ENCODE measurements at places on chromosomes 4 and X.

DNA sequence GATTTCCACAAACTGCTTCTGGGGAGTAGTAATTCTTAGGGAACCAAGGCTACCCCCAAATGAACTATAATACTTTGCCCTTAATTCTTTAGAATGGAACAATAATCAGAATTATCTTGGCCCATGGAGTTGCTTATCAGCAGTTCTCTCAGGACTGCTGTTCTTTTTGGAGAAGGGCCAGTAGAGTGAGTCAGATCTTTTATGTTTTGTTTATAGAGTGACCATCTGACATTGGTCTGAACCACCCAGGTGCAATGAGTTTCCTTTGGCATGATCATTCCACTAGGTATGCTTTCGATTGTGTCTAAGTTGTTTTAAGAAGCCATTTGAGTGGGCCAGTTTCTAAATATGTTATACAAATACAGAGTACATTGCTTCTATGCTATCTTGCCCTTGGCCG is 31.8 kb downstream of the PRRG1 start:
- no peak for DNase-seq

DNA sequence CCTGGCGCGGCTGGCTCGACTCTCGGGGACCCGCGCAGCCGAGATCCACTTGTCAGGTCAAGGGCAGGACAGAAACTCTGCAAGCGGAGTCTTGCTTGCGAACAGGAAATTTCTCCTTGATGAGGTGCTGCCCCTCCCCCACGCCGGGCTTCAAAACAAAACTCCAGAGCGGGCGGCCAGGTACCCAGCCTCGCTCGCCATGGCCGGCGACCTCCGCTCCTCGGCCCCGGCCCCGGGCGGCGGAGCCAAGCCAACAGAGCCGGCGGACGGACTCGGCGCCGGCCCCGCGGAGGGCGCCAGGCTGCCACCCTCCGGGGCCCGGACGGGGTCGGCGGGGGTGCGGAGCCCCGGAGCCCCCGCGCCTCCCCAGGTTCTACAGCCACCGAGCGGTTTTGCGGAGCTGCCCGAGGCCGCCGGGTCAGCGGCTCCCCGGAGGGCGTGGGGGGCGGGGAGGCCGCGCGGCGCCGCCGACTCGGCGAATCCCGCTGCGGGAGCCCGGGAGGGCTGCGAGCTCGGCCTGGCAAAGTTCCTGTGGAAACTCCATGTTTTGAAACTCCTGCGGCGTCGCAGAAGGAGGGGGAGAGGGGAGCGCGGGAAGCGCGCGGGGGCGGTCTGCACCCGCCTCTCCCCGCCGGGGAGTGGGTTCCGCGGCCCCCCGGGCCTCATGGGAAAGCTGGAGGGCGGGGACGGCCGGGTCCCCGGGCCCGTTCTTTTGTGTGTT is 11.7 kb upstream of the BCOR start:
- DNase-seq: no peak

- DNase-seq: no peak
These were observed 31.9 kb downstream of the SETD7 start for GRCh38 chr4:139524062-139524631.

- DNase-seq: no peak
These were observed 582.3 kb downstream of the KCNIP4 start for GRCh38 chr4:21366312-21366711.

DNA sequence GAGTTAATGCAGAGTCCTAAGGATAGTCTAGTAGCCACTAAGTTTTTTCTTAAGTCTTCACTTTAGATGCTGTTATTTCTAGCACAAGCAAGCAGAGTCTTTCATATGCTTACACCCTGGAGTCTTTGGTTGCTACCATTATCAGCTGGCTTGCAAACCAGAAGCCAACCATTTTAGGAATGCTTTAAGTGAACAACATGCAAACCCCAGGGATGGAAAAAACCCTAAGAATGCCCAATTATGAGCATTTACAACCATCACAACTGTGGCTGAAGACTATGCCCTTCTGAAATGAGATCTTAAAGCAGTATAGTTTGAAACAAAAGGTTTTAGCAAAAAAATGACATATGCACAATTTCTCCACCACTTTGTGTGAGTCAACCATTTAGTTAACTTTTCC is 6.6 kb downstream of the MID1IP1 start:
- DNase-seq: no peak

DNA sequence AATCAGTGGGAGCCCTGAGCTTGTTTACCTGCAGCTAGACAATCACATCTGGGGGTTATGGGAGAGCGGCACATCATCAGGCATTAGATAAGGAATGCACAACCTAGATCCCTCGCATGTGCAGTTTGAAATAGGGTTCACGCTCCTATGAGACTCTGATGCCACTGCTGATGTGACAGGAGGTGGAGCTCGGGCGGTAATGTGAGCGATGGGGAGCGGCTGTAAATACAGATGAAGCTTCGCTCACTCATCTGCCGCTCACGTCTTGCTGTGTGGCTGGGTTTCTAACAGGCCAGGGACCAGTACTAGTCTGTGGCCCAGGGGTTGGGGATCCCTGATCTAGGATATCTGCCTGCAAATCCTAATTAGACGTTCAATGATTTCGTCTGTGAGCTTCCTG is 90.3 kb downstream of the CRMP1 start:
- DNase-seq: no peak

DNA sequence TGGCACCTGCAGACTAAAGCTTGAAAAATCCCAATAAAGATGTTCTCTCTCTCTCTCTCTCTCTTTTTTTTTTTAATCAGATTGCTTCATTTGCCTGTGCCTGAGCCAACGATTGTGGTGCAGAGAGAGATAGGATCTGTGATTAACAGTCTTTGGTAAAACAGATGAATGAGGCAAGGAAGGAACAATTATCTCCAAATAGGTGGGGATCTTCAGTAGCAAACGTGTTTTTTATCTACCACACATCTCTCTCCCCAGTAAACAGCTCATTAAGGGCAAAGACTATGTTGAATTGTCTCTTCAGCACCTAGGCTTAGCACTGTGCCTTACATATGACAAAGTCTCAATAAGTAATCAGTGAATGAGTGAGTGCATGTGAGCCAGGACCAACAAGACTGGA is 96.3 kb downstream of the SMIM20 start:
- no peak for DNase-seq

DNA sequence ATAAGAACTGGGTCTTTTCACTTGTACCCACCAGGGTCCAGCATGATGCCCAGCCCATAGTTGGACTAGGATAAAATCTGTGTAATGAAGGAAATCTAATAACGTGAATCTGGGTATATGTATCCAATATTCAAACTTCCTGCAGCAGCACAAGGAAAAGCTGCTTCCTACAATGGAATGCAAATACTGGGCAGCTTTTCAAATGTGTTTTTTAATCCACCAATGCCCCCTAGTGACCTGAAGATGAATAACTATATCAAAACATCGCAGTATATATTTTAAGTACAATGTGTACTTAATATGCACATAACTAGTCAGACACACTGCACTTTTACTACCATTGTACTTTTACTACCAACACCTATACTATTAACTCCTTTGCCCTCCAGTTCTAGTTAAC is 5.3 kb downstream of the APOO start:
- DNase-seq: peak; percentile 53

DNA sequence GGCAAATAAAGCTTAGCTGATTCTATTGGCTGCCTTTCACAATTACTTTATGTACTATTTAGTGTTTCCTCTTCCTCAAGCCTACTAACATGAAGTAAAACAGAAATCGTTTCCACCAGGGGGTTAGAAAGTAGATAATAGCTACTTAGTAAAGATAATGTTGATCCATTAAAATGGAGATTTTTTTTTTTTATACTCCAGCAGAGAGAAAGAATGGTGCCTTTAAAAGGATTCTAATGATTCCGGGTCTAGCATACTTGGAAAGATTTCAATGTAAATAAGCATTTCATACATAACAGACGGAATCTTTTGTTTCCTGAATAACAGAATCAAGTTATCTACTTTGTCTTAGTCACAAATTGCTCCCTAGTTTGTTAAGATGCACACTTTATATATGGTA is 37.1 kb downstream of the GK start:
- peak; percentile 7 for DNase-seq

GRCh38 chr4:108160741-108161352 is 7.9 kb downstream of the LEF1 start:
- DNase-seq: no peak

DNA sequence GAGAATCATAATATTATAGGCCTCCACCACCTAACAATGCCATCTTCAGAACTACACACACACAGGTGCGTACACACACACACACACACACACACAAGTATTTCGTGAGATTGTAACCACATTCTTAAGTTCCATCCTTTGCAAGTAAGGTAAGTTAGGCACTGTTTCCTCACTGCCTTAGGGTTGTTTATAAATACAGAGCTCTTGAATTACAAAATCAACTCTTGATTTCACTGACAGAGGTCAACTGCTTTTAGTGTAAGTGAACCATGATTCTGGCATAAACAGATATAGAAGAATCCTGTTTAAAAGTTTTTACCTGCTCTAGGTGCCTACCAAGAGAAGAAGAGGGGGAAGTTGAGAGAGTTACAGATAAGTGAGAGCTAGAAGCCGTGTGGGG is 166.1 kb downstream of the DMD start:
- no peak for DNase-seq

DNA sequence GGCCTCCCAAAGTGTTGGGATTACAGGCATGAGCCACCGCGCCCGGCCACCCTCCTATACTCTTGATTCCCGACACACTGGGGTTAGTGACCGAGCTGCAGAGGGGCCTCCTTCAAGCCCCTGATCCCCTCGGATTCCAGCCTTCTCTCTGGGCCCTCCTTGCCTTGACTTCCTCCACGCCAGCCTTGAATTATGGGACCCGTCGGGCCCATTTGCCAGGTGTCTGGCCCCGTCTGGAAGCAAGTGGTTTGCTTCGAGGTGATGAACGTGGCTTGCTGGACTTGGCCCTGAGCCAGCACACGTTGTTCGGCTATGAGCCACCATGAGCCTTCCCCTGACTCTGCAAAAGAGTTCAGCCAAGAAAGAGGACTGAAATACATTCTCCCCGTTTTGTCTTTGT is 37.4 kb upstream of the GRPEL1 start:
- peak; percentile 0 for DNase-seq

GRCh38 chrX:63613531-63614028 is 171.4 kb downstream of the ARHGEF9 start:
- no peak for DNase-seq

GRCh38 chr4:23685471-23685870 is 204.4 kb downstream of the PPARGC1A start:
- DNase-seq: no peak

DNA sequence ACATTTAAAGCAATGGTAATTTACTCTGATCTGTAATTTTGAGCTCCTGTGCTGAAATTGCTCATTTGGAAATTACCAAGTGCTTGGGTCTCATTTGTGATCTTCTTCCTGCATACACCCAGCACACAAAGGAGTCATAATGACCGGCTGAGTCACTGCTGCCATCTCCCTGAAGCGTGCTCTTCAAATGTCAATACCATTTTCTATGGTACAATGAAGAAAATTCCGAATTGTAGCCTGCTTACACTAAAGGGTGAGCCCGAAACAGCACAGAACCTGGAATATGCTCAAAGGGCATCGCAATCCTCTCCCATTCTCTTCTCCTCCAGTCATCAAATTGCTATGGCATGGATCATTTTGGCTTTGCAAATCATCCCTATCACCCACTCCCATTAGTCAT is 140.5 kb downstream of the GRIA3 start:
- no peak for DNase-seq

- no peak for DNase-seq
These were observed 38.4 kb upstream of the FAM9B start for GRCh38 chrX:9072281-9072680.

DNA sequence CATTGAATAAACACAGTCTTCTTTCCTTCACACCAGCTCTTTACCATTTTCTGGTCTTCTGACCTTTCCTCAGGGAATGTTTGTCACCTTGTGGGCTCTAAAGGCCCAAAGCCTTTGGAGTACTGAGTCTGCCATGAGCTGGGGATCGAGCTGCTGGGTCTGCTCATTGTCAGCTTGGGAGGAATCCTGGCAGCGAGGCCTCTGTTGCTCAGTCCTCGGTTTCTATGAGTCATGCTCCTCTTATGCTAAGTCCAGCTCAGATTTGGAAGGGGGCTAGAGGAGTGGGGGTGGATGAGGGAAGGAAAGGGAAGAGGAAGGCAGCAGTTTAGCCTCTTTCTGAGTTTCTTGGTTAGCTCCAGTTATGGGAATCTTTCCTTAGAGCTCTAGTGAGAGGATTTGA is 31.1 kb downstream of the NHSL2 start:
- DNase-seq: no peak

DNA sequence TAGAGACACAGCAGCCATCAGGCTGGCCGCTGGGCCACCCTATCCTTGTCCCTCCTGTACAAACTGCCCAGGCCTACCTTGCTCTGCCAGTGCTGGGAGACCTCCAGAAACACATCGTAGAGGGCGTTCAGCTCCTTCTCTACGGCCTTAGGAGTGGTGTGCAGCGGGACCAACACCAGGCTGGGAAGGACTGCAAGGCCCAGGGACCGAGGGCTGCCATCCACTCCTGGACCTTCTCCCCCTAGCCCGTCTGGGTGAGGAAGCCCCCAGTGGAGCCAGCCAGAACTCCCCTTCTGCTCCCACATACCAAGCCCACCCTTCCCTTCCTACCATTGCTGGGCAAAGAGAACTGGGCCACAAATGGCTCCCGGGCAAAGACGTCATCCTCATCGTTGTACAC is 5.0 kb downstream of the RPL10 start:
- DNase-seq: no peak

- DNase-seq: no peak
These were observed 242.9 kb upstream of the PITX2 start for GRCh38 chr4:110865611-110866259.

- no peak for DNase-seq
These were observed 71.4 kb downstream of the LDB2 start for GRCh38 chr4:16827045-16827444.

- no peak for DNase-seq
These were observed 6.7 kb upstream of the MSX1 start for GRCh38 chr4:4852591-4853362.

DNA sequence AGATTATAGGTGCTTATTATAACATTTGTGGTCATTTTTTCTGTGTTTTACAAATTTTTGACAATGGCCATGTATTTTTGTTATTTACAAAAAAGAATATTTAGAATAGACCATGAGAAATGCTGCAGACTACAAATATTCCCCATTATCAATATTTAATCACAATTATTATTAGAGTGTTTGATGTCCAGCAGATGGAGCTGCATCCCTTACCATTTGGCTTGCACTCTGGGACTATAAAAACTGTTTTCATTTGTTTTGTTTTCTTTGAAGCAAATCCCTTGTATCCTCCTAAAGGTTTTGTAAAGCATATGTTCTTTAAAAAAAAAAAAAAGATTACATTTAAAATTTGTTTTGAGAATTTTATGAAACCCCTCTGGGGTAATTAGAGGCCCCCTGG is 85.6 kb upstream of the CXorf66 start:
- DNase-seq: peak; percentile 2

DNA sequence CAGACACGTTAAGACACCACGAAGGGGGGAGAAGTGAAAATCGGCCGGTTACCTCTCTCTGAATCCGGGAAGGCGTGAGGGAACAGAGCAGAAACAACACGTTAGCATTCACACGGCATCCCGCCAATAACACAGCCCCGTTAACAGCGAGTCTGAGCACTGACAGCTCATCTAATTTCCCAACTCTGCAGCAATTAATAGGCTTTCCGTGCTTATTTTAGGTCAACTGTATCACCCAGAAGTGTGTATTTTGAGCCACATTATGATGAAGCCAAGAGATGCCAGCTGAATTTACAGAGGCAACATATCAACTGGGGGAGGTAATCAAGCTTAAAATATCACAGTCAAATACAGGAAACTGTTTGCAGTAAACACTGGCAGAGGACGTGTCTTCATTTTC is 92.6 kb downstream of the NSUN7 start:
- peak; percentile 26 for DNase-seq

All from NCI-H1105 treated with DMSO at 0.1 percent for 48 hours (cell line).